ENCODE measurements at places on chromosomes 4 and X.
A peak's percentile ranks its signal among the peaks of the same experiment; 100 is the strongest.

DNA sequence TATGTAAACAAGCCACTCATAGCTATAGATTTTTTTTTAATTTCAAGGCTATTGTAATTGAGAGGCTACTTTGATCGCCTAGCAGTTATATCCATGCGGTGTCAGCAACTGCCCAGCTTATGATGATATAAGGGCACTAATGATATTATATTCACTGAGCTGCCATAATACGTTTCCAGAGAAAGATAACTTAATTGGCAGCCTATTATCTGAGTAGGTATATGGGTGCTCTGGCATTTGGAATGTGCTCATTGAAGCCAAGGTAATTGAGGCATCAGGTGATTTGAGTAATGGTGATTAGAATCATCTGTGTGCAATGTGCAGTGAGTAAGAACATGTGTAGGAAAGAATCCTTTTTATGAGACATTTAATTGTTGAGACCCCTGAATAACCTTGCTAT is 490.0 kb downstream of the CENPC start:
- DNase-seq, result no peak

GRCh38 chrX:115449742-115450141 is 111.2 kb upstream of the PLS3 start:
- no peak for DNase-seq

GRCh38 chr4:89294573-89295269 is 12.9 kb downstream of the GPRIN3 start:
- no peak for DNase-seq

DNA sequence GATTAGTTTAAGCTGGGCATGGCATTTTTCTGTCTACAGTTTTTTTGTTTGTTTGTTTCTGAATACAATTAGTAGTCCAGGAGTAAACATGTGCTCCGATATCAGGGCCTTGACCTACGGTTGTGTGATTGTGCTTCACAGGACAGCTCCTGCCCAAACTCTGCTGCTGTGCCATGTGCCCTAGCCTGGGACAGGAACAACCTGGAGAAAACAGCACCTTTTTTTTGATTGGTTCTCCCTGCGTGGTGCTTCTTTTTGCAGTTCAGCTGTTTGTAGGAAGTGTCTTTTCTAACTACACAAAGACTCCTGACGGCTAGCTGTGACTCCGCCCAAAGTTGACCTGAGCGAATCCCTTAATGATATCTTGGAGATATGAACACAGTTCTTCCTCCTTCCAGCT is 158.8 kb downstream of the ATP10D start:
- no peak for DNase-seq

- DNase-seq, result no peak
Measured at GRCh38 chr4:679104-679481, 4.8 kb downstream of the MYL5 start.

- no peak for DNase-seq
Measured at GRCh38 chr4:2141022-2141761, 82.1 kb downstream of the NAT8L start.

GRCh38 chr4:80265571-80266252 is 752 bp upstream of the FGF5 start:
- DNase-seq, result no peak

- no peak for DNase-seq
Measured at GRCh38 chr4:42628740-42629139, 28.2 kb downstream of the ATP8A1 start.

DNA sequence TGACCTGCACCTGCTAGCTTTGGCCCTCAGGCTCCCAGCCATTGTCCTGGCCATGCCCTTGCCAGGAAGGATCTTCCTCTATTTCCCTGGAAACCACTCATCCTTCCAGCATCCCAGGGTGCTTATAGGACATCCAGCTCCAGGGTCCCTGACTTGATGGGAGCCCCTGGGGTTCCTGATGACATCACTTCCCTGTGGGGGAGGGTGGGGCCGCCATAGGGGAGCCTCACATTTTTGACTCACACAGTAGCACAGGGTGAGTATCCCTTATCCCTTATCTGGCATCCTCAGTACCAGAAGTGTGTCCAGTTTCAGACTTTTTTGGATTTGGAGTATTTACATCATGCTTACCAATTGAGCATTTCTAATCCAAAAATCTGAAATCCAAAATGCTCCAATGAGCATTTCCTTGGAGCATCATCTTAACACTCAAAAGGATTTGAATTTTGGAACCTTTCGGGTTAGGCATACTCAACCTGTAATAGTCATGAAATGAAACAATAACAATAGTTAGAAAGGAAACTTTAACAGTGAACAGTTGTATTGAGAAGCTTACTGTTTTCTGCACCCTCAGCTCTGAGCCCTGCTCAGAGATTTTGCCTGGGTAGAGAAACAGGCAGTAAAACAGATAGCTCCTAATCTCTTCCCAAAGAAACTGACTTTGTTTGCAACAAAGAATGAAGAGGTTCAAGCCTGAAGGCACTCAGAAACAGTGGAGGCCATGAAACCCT is 22.1 kb downstream of the TNIP2 start:
- peak; percentile 21 for DNase-seq

DNA sequence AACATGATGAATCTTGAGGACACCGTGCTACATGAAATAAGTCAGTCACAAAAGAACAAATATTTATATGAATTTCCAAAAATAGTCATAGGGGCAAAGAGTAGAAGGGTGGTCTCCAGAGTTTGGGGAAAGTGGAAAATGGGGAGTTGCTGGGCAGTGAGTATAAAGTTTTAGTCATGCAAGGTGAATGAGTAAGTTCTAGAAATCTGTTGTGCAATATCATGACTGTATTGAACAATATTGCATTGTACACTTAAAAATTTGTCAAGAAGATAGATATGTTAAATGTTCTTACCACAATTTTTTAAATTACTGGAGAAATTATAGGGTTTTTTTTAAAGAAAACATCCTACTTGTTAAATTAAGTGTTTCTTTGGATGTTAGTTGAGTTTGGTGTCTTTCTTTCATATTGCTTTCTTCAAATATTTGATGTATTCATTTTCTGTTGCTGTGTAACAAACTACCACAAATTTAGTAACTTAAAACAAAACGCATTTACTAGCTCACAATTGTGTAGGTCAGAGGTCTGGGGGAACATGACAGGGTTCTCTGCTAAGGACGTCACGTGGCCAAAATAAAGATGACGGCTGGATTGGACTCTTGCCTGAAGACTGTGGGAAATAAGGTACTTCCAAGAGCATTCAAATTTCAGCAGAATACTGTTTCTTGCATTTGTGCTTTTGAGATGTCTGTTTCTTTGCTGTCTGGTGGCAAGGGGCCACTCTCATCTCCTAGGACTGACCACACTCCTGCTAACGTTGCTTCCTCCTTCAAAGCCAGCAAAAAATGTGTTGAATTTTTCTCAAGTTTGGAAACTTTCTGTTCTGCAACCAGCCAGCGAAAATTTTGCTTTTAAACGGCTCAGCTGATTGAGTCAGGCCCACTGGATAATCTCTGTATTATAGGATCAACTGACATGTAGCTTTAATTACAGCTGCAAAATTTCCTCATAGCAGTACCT is 76.7 kb downstream of the CPEB2 start:
- no peak for DNase-seq

DNA sequence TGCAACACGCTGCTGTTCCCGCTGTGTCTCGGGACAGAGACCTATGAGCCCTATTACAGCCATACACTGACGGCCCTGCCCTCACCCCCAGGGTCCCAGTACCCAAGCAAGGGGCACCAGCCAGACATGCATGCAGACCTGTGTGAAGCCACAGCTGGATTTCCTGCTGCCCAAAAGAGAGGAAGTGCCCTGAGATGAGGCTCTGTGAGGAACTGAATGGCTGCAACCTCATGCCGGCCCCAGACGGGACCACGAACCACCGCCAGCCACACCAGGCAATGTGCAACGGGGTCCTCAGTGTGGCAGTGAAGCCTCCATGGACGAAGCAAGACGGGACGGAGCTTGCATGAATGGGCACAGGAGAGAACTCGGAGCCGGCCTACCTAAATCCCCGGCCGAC is 21.1 kb downstream of the CTBP1 start:
- no peak for DNase-seq

GRCh38 chrX:50942471-50942870 is 31.9 kb downstream of the BMP15 start:
- no peak for DNase-seq

DNA sequence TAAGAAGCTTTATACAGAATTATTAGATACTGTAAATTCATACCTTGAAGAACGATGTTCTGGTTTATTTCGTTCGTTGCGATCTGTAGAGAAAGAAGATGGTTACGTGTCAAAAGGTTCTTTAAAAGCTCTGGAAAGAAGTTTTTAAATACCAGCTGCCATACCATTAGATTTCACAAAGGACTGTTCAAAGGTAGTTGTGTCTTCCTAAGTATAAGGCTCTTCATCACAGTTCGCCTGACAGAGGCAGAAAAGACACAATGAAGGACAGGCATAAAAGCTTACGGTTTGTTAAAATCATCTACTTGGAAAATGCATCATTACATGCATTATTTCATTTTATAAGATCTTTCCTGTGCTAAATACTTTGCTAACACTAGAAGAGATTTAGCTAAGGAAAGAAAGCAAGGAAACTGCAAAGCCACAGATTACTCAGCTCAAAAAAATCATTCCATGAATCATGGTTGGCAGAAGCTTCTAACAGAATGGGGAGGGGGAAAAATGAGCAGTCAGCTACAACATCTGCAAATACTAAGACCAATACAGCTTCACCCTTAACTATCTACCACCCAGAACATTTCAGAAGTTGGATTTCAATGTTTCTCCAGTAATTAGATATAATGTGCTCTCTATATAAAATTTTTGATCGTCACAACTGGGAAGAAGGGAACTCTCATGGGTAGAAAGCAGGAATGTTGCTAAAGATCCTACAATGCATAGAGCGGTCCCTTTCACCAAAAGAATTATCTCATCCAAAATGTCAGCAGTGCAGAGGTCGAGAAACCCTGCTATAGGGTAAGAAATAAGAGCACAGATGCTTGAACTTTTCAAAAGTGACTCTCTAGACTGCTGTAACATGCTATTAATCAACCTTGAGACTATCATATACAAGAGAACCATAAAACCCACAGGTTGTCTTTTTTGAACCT is 50.7 kb upstream of the PRSS48 start:
- DNase-seq, result no peak

- no peak for DNase-seq
Measured at GRCh38 chrX:9644335-9644734, 121.3 kb downstream of the GPR143 start.

DNA sequence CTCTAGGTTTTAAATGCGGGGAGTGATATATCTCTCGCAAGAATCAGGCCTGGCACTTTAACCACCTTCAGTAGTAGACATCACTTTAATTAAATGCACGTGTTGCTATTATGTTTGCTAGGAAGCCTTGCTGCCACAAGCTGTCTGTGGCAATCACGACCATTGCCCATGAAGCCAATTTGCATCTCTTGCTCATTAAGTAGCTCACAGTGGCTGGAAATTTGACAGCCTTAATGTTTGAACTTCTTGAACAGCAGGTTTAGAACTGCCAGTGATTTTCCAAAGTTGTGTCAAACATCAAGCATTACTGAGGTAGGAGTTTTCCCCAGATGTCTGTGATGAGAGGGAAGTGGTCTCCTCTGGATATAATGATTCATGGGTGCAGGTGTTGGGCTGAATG is 642.3 kb upstream of the CPEB2 start:
- no peak for DNase-seq

GRCh38 chr4:67288964-67289363 is 256.3 kb downstream of the CENPC start:
- no peak for DNase-seq

DNA sequence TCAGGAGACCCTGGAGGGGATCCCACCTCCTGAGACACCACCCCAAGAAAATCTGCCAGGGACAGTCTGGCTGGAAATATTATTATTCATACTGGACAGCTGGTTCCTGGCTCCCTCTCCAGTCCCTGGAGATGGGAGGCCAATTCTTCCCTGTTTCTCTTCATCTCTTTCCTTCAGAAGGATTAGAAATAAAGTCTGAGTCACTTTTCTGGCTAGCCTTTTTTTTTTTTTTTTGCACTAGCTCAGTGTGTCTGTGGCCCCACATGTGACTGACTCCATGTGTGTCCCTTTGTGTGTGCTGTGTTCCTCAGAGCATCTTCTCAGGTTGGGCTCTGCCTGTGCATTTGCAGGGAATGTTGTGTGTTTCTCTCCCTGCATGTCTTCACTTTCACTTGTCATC is 1.8 kb upstream of the FRMPD3 start:
- no peak for DNase-seq

DNA sequence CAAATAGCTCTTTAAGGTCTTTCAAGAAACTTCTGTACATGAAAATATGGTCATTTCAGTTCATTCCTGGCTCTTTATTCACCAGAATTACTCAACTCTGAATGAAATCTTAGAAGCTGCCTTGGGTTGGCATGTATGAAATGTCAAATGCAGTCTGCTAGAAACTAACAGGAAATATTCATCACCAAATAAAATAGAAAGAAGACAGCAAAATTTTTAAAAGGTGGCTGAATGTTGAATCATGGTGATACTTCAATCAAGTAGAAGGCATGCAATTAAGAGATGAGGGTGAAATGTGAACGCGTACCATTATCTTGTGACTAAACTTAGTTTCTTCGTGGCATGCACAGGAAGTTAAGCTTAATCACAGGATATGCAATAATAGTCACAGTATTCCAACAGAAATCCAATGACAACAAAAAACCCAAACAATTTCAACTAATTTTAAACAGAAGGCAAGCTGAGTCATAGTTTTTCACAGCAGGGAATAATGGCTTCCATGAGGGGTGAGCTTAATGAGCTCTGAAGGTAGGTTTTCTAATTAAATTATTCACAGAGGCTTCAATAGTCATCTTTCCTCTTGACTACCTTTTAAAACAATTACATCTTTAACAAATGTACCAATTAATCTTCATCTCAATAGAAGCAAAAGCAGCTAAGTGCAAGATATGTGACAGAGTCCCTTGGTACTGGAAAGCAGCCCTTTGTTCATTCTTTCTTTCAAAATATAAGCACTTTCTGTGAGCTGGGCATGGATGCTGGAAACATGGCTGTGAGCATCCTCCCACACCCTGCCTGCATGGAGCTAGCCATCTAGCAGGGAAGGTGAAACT is 44.5 kb downstream of the SCFD2 start:
- DNase-seq, result no peak

- DNase-seq, result no peak
Measured at GRCh38 chr4:121824171-121824527, 466 bp upstream of the CCNA2 start.

DNA sequence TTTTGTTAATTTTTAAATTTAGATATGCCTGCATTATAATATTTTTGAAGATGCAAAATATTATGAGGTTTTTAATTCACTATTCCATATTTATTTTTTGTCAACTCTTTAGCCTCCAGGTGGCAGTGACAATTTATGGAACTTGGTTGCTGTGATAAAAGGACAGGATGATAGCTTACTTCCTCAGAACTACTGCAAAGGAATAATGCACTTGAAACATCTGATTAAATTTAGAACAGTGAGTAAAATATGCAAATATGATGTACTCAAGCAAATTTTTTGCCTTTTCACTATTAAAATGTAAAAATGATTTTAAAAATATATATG is 45.1 kb downstream of the SPATA4 start:
- DNase-seq, result no peak

- DNase-seq, result no peak
Measured at GRCh38 chr4:138222046-138222445, 20.1 kb downstream of the SLC7A11 start.

DNA sequence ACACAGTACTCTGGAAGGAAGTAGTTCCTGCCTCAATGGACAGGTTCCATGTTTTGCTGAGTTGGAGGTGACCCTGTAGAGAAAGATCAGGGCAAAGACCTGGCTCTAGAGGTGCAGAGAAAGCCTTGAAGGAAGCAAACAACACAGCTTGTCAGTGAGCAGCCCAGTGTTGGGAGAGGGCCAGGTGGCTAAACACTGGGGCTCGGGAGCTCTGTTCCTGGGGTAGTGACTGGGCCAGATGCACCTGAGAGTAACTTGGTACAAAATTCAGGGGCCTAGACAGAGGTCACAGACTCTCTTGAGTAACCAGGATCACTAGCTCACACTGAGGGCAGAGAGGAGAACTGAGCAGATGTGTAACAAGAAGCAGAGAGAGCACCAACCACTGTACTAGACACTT is 138.4 kb upstream of the NALF2 start:
- DNase-seq, result no peak
